Naive thymus-derived CD4-positive, alpha-beta T cell (primary cell): ENCODE measurements at places on chromosomes 7 and 10. TPM values are rescaled to one million over a fixed set of nuclear protein-coding genes. Genes with fewer than 3 reads are reported as not detected.

- no peak overlapping the region for H3K27ac ChIP-seq
- no peaks in the 10 kb centered on the region for H3K36me3 ChIP-seq
- no peaks in the 10 kb centered on the region for H3K4me1 ChIP-seq
Observed at GRCh38 chr7:18590744-18591340, 95.3 kb downstream of the HDAC9 start.

DNA sequence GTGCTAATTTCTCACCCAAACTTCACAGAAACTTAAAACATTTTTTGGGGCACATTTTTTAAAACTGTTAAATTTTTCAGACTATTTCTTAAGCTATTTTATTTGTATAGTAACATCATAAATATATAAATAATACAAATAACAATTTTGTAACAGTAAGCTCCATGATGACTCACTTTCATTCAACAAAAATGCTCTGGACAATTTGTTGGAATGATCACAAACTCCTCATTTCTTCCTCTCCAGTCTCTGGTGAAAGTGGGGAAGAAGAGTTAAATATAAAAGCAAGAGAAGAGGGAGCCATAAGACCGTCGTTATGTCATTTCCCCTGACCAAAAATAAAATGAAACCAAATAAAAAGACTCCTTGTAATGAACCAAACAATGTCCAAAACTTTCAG is 162.4 kb downstream of the AGMO start:
- no peak overlapping the region for H3K4me3 ChIP-seq
- no peaks in the 10 kb centered on the region for H3K4me1 ChIP-seq
- H3K27ac ChIP-seq, result no peak overlapping the region
- H3K36me3 ChIP-seq, result no peaks in the 10 kb centered on the region

DNA sequence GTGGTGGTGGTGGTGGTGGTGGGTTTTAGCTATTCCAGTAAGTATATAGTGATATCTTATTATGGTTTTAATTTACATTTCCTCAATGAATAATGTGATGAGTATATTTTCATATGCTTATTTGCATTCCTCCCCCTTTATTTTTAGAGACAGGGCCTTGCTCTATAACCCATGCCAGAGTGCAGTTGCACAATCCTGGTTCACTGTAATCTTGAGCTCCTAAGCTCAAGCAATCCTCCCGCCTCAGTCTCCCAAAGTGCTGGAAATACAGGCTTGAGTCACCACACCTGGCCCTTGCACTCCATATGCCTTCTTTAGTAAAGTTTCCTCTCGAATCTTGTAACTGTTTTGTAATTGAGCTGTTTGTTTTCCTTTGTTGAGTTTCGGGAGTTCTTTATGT is 577.7 kb upstream of the AUTS2 start:
- H3K4me1 ChIP-seq, result no peaks in the 10 kb centered on the region
- H3K27ac ChIP-seq, result no peak overlapping the region
- no peak overlapping the region for H3K4me3 ChIP-seq
- DNase-seq, result no peak

DNA sequence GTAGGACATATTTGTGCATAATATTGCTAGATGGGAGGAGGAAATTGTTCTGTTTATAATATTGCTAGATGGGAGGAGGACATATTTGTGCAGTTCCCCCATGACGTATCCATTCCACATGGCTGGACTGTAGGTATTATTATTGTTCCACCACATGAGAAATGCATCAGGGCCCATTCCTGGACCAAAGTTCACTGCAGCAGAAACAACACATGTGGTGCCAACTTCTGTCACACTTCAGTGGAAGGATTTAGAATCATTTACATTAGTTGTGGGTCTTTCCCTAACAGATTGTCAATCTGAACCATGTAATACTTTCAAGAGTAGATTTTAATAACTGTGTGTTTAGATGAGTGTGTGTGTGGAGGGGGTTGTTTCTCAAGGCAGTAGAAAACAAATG is 32.7 kb upstream of the MACC1 start:
- no peaks in the 10 kb centered on the region for H3K27me3 ChIP-seq
- no peak for DNase-seq

- H3K27me3 ChIP-seq, result no peaks in the 10 kb centered on the region
- H3K36me3 ChIP-seq, result no peaks in the 10 kb centered on the region
- H3K4me3 ChIP-seq, result no peak overlapping the region
Observed at GRCh38 chr10:49645417-49645816, 31.6 kb downstream of the CHAT start.

CYP26C1 gene
- total RNA-seq, result 0.38 TPM

MYL10 gene
- not detected for total RNA-seq

VPS37D gene
- not detected for total RNA-seq

ASB10 gene
- not detected for total RNA-seq

RBM20 gene
- total RNA-seq, result 0.40 TPM
